NCI-H460 (cell line): ENCODE measurements at places on chromosomes 7 and 10.

DNA sequence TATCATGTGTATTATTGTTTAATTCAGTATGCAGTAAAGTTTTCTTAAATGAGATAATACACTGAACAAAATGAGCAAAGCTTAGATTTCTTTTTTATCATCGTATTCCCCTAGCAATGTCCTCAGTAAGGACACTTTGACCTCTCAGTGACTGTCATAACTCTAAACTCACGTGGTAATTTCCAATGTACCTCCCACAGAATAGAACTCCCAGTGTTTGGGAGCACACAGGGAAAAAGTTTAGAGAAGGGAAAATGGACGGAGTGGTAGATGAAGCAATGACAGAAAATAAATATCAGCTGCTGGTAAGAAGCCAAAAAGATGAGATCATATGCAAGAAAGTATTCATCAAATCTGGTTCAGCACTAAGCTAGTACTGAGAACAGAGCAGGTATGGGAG lies 758.6 kb upstream of the KCND2 start:
- DNase-seq = no peak

DNA sequence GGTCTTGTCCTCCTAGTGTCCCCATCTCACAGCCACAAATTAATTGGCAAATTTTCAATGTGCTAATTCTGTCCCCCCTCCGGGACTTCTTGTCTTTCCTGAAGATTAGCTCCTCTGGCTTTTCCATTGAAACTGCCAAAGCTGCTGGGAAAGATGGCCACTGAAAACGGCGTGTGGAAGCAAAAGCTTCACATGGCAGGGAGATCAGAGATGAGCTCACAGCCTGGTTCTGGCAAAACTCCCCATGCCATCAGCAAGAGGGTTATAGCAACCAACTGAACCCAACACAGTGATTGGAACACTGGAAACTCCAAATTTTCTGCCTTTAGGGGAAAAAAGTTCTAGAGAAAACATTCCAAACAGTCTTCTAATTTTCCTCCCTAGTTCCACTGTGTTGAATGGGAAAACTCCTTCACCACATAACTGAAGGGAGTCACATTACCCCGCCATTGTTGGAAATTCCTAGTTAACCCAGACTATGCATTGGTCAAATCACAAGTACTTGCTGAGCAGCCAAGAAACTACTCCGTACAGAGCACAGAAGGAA lies 37.0 kb downstream of the NRAP start:
- DNase-seq = no peak

GRCh38 chr7:139232904-139233303 lies 1.9 kb downstream of the UBN2 start:
- no peak for DNase-seq

- DNase-seq = no peak
Observed at GRCh38 chr7:15753887-15754579, 67.5 kb upstream of the MEOX2 start.

DNA sequence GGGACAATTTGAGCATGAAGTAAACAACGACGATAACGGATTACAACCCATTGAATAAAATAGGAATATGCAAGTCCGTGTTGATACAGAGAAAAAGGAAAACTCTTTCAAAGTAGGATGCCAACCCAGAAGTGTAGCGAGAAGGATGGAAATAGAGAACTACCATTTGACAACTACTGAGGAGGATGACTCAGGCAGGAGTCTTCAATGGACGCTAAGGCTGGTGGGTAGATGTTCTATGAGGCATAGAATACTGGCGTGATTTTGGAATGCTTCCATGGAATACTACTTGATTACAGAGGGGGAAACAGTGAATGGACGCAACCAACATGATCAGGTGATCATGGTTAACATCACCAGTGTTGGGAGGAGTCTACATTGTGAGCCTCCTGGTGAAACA lies 828 bp upstream of the CFAP70 start:
- DNase-seq = no peak

DNA sequence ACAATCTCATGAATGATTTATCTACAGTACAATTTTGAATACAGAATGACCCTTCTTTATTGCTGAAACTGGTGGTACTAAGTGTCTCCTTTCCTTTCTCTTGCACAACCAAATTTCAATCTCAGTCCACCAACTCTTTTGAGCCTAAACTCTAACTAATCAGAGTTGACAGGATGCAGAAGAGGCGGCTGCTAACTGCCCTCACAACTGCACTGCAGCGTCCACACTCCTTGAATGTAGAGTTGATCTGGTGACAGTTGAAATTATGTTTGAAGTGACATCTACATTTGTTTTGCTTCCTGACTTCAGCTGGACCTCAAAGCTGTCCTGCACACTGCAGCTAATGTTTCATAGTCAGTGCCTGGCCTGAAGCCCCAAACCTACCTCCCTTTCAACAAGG lies 139.6 kb downstream of the ZMYND11 start:
- no peak for DNase-seq

GRCh38 chr7:65722361-65722792 lies 150.5 kb upstream of the VKORC1L1 start:
- peak; percentile 23 for DNase-seq

DNA sequence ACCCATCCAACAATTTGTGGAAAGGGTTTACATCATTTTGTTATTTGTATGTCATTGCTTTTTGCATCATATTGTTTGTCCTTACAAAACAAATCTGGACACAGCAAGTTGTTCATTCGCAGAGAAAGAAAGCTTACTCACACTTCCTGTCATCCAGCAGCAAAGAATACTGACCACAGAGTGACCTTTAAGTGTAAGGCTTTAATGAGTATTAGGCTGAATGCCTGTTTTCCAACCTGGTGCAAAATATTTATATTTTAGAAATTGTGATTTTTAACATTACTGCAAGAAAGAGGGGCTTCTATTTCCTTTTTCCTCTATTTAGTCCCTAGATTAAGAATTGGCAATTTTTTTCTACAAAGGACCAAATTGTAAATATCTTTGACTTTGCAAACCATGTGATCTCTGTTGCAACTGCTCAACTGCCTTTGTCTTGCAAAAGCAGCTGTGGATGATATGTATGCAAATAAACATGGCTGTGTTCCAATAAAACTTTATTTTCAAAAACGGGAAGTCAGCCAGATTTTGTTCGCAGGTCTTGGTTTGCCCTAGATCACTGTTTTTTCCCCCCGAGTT lies 27.8 kb upstream of the ITGB1 start:
- DNase-seq = peak; percentile 89

DNA sequence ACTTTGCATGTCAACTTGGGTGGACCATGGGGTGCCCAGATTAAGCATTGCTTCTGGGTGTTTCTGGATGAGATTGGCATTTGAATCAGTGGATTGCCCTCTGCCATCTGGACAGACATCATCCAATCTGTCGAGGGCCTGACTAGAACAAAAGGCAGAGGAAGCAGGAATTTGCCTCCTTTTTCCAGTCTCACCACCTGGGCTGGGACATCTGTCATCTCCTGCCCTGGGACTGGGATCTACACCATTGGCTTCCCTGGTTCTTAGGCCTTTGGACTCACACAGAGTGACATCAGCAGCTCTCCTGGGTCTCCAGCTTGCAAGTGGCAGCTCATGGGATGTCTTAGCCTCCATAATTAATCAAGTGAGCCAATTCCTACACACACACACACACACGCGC lies 10.3 kb downstream of the SLC13A4 start:
- no peak for DNase-seq

- DNase-seq = no peak
Observed at GRCh38 chr7:139899328-139899955, 70.4 kb downstream of the TBXAS1 start.

- DNase-seq = no peak
Observed at GRCh38 chr7:96118449-96119001, 203.4 kb downstream of the SLC25A13 start.

GRCh38 chr10:43284341-43284910 lies 17.6 kb upstream of the RASGEF1A start:
- peak; percentile 34 for DNase-seq

DNA sequence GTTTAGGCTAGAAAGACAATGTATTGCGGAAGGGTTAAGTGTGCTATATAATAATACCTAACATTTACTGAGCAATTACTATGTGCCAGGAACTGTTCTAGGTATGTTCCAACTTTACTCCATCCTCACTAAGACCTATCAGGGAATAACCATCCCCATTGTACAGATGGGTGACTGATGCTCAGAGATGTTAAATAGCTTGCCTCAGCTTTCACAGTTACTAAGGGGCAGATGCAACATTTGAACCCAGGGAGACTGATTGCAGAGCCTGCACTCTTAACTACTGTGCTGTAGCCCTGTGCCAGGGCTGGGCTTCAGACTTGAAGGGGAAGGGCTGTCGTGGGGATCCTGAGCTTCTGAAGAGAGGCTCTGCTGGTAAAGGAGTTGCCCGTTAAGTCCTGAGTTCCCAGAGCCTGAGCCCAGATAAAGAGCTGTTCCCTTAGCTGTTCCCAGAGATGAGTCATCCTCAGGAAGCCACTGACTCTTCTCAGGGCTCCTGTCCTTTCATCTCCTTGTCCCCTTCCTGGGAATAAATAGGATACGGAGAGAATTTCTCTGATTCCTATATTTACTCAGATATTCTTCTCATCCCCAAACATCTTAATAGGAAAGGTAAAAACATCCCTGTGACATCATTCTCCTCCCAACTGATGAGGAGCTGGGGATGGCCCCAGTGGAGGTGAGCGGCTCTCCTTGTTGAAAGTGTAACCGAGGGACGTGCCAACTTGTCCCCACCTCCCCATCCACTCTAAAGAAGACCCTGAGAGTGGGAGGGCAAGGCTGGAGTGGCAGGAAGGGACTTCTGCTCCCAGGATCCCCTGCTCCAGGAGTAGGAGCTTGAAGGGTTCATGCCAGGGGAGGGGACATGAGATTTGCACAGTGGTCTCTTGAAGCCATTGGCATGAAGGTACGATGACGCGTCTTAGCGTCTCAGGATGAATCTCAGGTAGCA lies 28.0 kb upstream of the HABP2 start:
- no peak for DNase-seq

GRCh38 chr7:2165610-2166594 lies 66.8 kb downstream of the MAD1L1 start:
- no peak for DNase-seq

DNA sequence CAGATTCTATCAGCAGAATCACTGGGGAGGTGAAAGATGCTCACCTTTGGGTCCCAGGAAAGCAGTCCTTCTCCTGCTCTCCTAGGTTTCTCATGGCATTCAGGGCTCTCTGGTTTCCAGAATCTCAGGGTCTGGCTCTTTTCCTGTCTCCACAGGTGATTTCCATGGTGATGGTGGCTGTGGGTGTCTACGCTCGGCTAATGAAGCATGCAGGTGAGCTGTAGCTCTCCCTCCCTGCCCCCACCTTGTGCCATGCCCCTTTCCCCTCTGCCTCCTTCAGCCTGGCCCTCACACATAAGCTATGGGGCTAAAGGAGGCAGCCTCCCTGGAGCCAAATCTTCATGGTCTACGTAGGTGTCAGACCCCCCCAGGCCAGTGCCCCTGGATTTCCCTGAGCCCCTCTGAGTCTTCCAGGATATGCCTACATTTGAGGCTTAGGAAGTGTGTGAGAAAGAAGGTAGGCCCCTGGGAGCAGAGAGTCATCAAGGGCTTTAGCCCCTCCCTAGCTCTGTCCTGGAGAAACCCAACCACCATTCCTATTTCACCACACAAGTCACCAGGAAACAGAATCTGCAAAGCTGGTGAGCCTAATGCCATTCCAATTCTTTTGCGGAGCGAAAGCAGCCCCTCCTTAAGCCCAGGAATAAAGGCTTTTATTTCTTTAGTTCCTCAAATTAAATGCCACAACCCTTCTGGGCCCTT lies 17.2 kb downstream of the TSPAN33 start:
- no peak for DNase-seq

GRCh38 chr7:18317941-18318340 lies 177.6 kb upstream of the HDAC9 start:
- DNase-seq = no peak

DNA sequence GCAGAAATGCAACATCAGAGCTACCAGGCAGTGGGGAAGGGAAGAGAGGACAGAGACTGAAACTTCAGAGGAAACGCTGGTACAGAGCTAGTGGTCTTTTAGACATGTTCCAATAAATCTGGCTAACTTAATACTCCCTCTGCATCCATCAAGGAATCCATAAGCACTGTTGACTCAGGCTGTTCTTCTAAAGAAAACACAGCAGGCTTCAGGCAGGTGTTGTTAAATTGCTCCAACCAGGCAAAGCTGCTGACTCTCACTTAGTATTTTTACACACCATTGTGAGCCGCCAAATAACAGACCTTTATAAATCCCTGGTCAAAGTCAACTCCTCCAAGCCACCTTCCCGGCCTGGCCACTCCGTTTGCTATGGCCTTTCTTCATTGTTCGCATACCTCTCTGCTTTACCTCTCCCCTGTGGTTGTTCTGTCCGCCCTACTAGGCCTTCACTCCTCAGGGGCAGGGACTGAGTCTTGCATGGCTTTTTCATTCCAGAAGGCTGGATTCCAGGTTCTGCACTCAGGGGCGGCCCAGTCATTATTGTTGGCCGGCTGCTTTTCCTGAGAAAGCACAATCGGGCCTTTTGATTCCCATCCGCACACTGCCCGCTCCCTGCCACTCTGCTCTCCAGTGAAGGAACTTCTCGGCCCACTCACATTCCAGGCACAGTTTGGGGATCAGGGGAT lies 18.4 kb downstream of the CREB3L2 start:
- DNase-seq = no peak

DNA sequence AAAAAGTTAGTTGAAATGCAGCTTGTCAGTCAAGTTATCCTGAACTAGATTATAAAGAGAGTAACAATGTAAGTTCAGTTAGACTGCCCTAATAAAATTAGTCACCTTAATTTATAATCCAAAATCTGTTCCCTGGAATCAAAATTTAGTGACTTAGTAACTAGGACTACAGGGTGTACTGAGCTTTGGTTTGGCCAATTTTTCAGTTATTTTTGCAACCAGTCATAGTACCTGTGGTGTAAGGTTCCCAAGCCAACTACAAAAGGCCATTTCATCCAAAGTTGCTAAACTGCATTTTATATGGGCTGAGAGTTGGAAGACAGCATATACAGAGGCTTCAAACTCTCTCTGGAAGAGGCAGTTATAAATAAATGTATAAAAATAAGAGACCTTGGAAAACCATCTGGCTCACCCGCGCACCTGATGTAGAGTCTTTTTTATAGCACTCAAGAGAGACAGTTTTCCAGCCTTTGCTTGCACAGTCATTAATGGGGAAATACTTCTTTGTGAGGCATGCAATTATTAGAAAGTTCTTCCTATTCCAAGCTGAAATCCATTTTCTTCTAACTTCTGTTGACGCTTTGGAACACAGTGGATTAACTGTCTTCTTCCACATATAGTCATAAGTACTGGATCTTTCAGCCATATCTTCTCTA lies 59.2 kb downstream of the PUS7 start:
- no peak for DNase-seq

DNA sequence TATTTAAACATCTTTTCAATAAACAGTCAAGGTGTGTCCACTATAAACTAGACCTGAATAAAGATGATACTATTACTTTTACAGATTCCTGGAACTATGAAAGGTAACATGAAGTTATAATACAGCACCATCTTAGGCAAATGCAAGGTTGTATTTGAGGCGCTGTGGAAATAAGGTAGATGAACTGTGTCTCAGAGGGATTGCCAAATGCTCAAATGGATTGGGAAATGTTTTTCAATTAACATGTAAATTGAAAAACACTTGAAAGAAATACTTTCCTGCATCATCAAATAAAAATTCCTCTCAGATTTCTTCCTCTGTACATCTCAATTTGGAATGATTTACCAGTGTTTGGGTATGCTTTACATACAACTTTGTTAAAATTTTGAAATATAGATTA lies 139.4 kb downstream of the DKK1 start:
- DNase-seq = no peak
